Caco-2 (cell line): ENCODE measurements at places on chromosomes 1 and 21. TPM values are rescaled to one million over a fixed set of nuclear protein-coding genes. Genes with fewer than 3 reads are reported as not detected.

DUSP12 gene
- 51.2 and 54.9 TPM in 2 replicates for total RNA-seq

FCRL6 gene
- total RNA-seq = not detected in 2 replicates

DAB1 gene
- 0.32 and 0.39 TPM in 2 replicates for total RNA-seq

SLC41A1 gene
- total RNA-seq = 10.8 and 12.5 TPM in 2 replicates

RRP15 gene
- total RNA-seq = 44.3 and 44.5 TPM in 2 replicates

BNIPL gene
- 1.9 and 2.3 TPM in 2 replicates for total RNA-seq

KIAA1614 gene
- total RNA-seq = 0.26 and 0.29 TPM in 2 replicates

ZNF683 gene
- not detected in 2 replicates for total RNA-seq

CHRM3 gene
- total RNA-seq = 6.8 and 8.6 TPM in 2 replicates

GUCA2B gene
- total RNA-seq = 0.75 TPM in 1 of 2 replicates, not detected in the other

PARP1 gene
- 127 and 136 TPM in 2 replicates for total RNA-seq

TIE1 gene
- not detected in 2 replicates for total RNA-seq

CYP2J2 gene
- 0.29 and 0.77 TPM in 2 replicates for total RNA-seq

MMP23B gene
- 3.7 and 6.0 TPM in 2 replicates for total RNA-seq

RIPPLY3 gene
- total RNA-seq = 0.91 and 1.2 TPM in 2 replicates

PPP1R12B gene
- 16.4 and 22.4 TPM in 2 replicates for total RNA-seq
